ENCODE measurements at places on chromosomes 7 and 10. TPM values are rescaled to one million over a fixed set of nuclear protein-coding genes. Genes with fewer than 3 reads are reported as not detected.

DNA sequence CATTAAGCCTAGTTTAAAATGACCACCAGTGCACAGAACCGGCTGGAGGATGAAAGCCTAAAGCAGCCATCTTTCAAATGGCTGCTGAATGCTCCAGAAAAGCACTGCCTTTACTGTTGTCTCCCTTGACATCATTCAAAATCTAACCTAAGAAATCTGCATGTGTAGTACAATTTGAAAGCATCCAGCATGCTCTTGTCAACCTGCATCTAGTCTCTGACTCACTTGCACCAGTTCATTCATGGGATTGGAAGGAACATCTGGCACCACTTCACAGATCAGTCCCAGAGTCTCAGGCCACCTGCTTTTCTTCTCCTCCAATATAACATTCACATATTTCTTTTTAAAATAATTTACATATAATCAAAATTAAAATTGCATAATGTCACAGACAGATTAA is 76.2 kb downstream of the RNF133 start:
- DNase-seq, result no peak

DNA sequence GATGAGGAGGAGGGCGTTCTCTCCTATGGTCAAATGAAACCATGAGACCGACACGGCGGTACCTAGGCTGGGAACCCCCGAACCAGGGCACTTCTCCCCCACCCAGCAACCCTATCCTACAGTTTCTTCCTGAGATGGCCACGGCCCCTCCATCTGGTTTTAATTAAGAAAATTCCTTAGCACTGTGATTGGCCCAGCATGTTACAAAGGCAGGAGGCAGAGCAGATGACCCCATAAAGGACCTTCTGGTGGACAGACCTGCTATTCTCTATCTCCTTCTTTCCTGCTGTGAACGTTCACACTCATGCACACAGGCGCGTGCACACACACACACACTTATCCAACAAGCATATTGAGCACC is 129.4 kb downstream of the RGS10 start:
- no peak for DNase-seq

GRCh38 chr10:85148693-85149640 is 820.6 kb downstream of the CCSER2 start:
- no peak for DNase-seq

GRCh38 chr7:64628721-64629120 is 37.2 kb upstream of the ZNF107 start:
- no peak for DNase-seq

- no peak for DNase-seq
These were observed 12.9 kb downstream of the MDH2 start for GRCh38 chr7:76060842-76061241.

GRCh38 chr10:61099756-61100155 is 155.8 kb upstream of the RHOBTB1 start:
- no peak for DNase-seq

DNA sequence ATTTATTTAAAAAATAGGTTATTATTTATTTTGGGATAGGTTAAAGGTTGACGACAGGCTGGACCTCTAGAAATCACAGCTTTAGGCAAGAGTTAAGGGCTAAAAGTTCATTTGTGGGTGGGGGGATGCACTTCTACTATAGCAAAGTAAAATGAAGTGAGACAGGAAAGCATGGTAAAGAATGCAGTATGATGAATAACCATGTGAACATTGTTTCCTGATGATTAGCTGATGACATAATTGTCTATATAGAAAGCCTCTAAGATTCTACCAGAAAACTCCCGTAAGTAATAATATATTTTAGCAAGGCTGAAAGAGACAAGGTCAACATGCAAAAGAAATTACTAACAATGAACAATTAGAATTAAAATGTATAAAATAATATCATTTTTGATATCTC is 25.7 kb upstream of the PRSS37 start:
- DNase-seq, result no peak

DNA sequence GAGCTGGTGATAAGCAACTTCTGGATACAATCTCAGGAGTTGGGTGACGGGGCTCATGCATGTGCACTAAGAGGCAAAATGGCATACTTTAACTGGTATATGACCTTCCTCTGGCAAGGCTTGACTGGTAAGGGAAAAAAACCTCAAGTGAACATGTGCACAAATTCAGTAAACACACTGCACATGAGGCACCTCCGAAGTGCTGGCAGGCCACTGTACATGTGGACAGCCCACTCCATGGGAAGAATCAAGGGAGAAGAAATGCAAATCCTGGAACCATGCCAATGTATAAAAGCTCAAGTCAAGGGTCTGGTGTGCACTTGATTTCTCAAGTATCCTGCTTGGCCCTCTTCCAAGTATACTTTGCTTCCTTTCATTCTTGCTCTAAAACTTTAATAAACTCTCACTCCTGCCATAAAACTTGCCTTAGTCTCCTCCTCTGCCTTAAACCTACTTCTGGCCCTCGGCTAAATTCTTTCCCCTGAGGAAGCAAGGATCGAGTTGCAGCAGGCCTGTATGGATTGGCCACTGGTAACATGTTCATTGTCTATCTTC is 167.2 kb downstream of the RAMP3 start:
- peak; percentile 26 for DNase-seq

DNA sequence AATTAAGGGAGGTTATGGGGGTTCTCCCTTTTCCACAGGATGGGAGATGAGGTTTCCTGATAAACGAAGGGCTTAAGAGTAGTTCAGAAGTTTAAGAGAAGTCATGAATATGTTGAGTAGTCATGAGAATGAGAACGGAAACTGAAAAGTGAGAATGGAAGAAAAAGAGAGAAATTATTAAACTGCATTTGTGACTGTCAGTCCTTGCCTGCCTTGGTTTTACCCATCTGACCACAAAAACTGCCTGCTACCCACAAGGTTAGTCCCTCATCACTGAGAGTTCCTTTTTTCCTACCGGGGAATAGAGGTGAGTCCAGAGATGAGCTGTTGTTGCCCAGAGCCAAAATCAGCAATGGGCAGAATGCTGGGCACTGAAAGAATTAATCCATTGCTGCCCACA is 174.1 kb upstream of the BET1 start:
- DNase-seq, result no peak

GRCh38 chr10:104581884-104582601 is 59.0 kb upstream of the SORCS3 start:
- peak; percentile 87 for DNase-seq

DNA sequence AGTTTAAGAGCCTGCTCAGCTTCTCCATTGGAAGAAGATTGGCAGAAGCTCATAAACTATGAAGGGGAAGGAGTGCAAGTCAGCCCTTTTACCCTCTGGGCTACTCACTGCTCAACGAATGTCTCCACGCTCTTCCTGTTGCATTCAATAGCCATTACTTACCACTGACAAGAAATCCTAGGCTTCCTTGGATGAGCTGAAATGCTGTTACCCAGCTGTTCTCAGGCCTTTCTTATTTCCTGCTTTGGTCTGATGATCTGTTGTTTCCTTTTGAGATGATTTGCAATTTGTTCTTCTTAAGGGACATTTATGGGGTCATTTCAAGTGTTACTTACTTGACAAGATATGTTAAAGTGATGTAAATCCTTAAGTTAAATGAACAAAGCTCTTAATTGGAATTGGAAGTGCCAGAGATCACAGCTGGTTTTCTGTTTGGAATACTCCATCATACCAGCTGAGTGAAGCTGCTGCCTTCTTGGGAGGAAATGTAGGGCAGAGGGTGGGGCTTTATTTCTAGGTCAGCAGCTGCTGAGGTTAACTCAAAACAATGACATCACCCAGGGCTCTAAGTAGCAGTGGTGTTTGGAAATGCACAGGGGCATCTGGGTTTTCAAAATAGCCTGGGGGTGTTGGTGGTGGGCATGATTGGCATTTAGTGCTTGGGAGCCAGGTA is 170.0 kb downstream of the PRKCQ start:
- DNase-seq, result peak; percentile 44

GRCh38 chr7:53095731-53096501 is 60.5 kb downstream of the POM121L12 start:
- DNase-seq, result no peak

DNA sequence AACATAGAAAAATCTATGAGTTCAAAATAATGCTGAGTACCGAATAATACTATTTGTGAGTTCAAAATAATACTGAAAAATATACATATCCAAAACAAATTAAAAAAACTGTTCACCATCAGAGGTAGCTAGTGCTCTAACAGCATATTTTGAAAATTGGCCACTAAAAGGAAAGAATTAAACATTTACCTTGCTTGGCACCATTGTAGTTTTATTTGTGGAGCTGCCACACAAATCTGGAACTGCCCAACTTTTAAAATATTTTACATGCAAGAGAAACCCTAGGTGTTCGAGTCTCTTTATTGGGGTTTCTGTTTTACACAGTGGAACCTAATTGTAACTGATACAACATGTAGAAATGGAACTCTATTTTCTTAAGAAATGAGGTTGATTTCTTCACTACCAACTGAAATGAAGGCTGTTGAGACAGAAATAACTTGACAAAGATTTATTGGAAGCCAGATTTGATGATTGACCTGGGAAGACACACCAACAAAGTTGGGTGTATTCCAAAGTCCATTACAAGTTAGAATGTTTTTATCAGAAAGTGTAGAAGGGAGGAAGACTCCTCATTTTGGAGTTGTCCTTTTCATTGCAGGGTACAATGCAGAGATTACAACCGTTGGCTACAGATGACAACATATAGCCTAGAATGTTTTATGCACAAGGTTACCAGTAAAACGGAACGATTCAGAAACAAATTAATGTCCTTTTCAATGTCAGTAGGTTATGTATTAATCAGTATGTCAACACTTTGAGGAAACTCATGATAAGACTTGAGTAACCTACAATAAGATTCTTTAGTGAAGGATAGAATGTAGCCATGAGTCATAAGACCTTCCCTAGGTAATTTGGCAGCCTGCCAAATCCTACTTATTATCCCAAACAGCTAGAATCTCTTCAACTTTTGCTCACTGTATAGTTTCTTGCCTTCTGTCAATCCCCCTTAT is 73.8 kb upstream of the PAPSS2 start:
- DNase-seq, result peak; percentile 86

DNA sequence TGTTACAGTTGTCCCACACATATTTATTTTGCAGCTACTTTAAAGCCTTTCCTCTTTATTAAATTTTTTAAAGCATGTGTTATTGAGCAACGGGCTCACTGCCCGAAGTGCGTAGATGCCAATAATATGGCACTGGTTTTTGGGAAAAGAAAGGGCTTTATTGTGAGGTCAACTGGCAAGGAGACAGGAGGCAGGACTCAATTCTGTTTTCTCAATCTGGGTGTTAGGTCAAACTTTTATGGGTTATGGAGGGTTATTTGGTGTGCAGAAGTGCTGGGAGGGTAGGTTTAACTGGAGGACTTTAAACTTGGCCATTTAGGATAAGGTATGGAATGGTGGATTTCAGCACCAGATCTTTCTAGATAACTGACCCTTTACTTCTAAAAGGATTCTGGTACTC is 183.6 kb downstream of the LRRC4 start:
- no peak for DNase-seq

GRCh38 chr7:131556053-131556908 is at the start of gene PODXL:
PODXL (minus strand) TSS chr7:131556628; CDS start chr7:131556359, 269 bp downstream.
- peak; percentile 75 for DNase-seq

DNA sequence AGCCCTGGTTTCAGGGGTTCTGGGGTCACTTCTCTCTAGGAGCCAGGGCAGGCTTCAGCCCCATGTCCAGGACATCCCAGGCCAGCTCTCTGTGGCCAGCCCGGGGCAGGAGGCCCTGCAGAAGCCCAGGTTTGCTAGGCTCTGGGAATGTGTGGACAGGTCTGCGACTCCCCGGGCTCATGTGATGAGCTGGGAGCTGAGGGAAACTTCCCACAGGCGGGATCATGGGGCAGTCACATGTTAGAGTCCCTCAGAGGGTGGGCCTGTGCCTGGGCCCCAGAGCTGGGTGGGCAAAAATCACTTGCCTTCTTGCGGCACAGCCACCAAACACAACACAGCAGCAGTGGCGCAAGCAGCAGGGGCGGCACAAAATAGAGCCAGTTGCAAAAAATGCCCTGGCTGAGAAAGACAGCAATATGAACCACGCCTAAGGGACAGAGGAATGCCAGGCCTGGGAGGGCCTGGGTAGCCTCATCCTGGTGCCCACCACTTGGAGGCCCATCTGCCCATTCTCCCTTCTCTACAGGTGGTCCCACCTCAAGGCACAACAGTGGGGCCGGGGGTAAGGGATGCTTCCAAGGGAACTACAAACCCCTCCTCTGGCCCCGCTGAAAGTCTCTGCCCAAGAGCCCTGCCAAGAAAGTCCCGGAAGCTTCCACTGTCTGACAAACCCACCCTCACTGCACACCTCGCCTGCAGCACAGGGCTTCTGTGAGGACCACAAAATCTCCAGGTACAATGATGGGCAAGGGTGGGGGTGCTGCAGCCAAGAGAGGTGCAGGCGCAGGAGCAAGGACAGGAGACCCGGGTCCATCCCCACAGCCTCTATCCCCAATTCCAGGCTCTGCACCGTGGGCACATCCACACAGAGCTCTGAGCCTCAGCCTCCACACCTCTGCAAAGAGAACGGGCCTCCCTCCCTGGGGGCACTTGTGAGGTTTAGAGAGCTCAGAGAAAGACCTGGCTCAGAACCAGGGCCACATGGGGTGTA is 34.6 kb upstream of the ANTXRL start:
- DNase-seq, result no peak

DNA sequence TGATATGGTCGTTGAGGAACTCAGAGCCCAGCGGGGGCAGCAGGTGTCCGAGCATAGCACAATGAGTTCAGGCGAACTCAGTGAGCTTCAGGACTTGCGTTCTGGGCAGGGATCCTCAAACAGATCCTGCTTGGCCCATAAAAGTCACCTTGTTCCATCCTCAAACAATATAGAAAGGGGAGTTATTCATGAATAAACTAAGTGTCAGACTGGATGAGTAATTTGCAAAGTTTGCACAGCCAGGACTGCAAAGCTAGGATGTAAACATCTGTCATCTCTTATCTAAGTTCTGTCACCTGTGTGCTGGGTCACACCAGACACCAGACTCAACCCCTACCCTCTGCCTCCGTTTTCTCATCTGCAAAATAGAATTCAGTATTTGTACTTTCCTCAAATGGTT is 58.0 kb upstream of the PFKP start:
- DNase-seq, result no peak

DNA sequence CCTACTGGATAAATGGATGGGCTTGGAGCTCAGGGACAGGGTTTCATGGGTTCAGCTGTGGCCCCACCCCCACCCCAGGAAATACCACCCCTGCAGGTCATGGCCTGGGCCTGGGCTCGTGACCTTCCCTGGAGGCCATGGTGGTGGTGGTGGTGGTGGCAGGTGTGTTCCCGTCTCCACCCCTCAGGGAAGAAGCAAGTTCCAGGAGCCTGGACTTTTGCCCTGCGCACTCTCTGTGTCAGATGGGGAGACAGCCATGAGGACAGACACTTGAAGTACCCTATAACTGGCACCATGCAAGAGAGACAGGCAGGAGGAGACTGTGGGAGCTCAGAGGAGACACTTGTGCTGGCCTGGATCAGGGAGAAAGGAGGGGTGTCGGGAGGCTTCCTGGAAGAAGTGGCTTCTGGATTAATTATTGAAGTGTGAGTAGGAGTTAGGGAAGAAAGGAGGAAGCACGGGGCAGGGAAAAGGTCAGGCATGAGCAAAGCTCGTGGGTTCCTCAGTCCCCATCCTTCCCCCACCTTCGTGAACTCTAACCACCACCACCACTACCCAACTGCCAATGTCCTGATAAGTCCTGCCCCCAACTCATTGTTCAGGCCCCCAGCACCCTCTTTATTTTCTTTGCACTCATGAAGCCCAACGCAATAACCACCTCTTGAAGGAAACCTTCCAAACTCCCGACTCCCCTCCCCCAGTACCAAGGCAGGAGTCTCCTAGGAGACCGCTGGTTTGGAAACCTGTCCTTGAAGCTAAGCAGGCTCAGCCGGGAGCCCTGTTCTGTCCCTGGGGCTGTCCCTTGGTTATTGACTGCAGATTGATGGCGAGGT is 8.9 kb downstream of the SH2B2 start:
- DNase-seq, result no peak

KCND2 gene
- not detected for total RNA-seq

ANKRD7 gene
- total RNA-seq, result 2.2 TPM

LDB3 gene
- total RNA-seq, result 0.05 TPM

PRTFDC1 gene
- total RNA-seq, result 15.3 TPM

FANK1 gene
- 4.5 TPM for total RNA-seq

NPFFR1 gene
- not detected for total RNA-seq
